ENCODE measurements at places on chromosomes 2 and 18.

- no peak for DNase-seq
Measured at GRCh38 chr2:11681722-11682589, 12.0 kb upstream of the NTSR2 start.

- no peak for DNase-seq
Measured at GRCh38 chr2:90069290-90069894, 1377.9 kb downstream of the RPIA start.

DNA sequence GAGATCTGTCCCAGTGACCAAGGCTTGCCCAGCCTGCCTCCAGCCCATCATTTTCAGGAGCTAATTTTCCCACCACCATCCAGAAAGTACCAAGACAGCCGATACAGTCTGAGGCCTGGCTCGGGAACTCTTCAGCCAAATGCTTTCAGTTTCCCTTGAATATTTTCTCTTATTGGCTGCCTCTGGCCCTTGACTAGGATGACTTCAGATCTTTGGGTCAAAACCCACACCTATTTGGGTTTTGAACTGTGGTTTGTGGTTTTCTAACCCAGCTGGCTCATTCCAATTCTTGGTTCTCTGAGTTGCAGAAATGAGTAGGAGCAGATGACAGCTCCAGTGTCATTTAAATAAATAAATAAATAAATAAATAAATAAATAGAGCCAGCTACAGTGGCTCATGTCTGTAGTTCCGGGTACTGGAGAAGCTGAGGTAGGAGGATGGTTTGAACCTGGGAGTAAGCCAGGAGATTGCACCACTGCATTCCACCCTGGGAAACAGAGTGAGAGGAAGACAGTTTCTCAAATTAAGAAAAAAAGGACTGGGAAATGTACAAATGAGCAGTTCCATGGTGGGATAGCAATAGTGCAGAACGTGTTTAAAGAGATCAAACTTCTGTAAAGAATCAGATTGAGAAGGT, 465.0 kb upstream of the SOX11 start:
- DNase-seq, result no peak

- no peak for DNase-seq
Measured at GRCh38 chr18:8556424-8556823, 52.8 kb upstream of the RAB12 start.

GRCh38 chr2:230640540-230641011, 72.1 kb upstream of the CAB39 start:
- DNase-seq, result no peak

- no peak for DNase-seq
Measured at GRCh38 chr18:35110554-35111485, 69.6 kb downstream of the MAPRE2 start.

- DNase-seq, result no peak
Measured at GRCh38 chr18:58732471-58732870, 61.2 kb downstream of the MALT1 start.

- no peak for DNase-seq
Measured at GRCh38 chr2:234816491-234816890, 135.3 kb upstream of the SH3BP4 start.

DNA sequence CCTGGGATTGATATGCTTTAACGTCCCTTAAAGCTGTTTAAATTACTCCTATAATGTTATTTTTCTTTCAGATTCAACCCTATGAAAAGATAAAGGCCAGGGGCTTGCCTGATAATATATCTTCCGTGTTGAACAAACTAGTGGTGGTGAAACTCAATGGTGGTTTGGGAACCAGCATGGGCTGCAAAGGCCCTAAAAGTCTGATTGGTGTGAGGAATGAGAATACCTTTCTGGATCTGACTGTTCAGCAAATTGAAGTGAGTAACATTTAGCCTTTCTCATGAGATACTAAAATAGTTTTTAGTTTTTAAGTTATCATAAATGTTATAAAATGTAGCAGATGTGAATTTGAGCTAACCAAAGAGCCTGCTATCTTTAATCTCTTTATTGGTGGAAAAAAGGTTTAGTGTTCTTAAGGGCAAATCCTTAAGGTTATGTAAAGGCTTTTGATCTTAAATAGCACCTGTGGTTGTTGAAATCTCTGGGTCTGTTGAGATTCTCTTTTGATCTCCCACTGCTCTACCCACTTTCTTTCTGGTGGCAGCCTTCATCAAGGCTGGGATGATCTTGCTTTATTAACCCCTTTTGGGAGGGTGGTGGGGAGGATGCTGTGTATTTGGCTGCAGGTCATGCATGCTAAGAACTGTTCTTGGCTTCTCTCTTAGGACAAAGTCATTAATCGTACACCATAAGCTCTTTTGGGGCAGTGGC, 40.9 kb downstream of the UGP2 start:
- no peak for DNase-seq

DNA sequence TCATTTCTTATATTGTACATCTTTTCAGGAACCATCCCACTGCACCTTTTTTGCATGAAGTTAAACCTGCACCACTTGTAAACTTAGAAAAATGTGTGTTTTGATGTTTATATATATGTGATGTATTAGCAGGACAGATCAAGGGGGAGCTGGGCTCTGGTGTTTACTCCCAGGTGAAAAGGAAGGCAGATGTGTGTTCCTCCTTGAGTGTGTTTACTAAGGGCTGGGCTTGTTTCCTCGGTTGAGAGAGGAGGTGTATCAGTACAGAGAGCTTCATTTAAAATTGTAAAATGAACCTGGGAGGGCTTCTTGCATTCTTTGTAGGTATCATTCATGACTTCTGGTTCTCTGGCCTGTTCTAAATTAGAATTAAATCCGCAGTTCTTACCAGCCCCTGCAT, 14.8 kb downstream of the LPIN1 start:
- DNase-seq, result no peak

GRCh38 chr2:198137733-198138132, 333.3 kb downstream of the PLCL1 start:
- no peak for DNase-seq

- DNase-seq, result no peak
Measured at GRCh38 chr18:78984941-78985784, 5.5 kb downstream of the SALL3 start.

DNA sequence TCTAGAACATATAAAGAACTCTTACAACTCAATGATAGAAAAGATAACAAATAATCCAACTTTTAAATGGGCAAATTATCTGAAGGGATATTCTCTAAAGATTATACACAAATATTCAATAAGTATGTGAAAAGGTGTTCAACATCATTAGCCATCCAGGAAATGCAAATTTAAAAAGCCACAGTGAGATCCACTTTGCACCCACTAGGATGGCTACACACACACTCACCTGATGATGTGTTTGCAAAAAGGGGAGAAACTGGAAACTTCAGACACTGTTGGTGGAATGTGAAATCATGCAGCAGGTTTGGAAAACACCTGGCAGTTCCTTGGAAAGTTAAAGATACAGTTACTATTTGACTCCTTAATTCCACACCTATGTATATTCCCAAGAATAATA, 87.2 kb upstream of the GYPC start:
- no peak for DNase-seq

DNA sequence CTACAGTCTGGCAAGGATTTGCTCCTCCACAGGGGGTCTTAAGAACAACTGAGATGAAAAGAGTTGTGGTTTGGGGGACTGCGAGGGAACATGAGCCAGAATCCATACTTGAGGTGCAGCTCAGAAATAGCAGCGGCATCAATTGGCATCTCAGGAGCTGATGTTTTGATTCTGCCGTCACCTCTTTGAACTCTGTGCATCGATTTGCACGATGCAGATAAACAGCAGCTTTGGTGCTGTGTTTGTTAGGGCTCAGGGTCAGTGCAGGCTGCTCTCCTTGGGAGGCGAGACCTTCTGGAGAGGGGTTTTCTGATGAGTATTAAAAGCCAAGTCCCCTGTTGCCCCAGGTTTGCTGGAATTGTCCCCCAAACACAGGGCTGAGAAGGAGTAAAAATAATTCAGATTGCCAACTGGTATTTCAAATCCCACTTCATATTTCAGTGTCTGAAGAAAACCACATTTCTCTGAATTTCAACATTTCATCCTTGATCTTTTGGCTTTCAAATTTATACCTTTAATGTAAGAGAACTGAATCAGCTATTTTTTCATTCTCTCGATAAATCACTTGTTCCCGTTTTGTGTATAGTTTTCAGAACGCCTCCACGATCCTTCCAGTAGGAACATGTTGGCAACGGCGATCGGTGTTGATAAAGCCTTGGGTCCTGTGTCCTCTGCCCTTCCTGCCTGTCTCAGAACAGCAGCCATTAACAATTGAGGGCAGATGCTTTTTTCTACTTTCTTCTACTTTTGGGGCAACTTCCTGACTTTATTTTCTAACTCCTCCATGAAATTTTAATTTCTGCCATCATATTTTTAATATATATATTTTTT, 65.0 kb downstream of the RAB31 start:
- no peak for DNase-seq

GRCh38 chr18:1425679-1426078, 521.0 kb downstream of the ADCYAP1 start:
- no peak for DNase-seq

- no peak for DNase-seq
Measured at GRCh38 chr18:45836242-45837205, 11.0 kb downstream of the SIGLEC15 start.

DNA sequence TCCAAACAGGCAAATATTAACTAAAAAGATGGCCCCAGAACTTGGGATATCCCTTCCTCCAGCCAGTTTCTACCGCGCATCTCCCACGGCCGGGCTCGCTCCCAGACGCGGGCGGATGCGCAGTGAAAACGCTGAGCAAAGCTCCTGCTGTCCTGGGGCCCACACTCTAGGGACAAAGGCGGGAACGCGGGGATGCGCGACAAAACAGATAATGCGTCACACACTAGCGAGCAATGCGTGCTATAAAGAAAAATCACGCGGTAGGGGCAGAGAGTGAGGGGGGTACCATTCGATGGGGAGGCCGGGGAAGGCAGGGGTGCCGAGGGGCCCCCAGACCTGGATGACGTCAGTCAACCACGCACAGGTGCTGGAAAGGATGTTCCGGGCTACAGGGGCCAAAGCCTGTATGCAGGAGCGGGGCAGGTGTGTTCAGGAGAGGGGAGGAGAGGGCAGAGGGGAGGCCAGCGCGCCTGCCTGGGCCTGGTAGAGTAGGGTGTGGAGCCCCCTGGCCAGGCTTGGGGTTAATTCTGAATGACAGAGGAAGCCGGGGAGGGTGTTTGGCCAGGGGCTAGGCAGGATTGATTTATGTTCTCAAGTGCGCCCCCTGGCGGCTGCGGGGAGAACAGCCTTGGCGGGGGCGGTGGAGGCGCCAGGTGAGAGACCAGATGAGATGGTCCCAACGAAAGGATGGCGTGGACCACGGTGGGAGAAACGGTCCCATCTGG, 14.9 kb upstream of the ITM2C start:
- no peak for DNase-seq

DNA sequence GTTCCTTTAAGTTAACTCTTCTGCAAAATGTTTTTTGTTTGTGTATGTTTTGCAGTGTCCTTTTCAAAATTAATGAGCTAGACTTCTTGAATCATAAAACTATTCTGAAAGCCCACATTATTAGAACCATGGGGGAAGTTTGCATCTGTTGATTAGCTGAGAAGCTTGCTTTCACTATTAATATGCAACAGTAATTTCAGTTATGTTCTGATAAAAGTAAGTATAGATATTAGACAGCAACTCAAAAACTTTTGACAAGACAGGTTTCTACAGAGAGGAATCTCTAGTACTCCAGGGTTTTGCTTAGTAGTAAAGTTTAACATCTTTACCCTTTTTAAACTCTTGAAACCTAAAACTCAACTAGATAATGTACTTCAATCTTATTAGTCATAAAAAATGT, 147.8 kb downstream of the UBE2E3 start:
- no peak for DNase-seq

DNA sequence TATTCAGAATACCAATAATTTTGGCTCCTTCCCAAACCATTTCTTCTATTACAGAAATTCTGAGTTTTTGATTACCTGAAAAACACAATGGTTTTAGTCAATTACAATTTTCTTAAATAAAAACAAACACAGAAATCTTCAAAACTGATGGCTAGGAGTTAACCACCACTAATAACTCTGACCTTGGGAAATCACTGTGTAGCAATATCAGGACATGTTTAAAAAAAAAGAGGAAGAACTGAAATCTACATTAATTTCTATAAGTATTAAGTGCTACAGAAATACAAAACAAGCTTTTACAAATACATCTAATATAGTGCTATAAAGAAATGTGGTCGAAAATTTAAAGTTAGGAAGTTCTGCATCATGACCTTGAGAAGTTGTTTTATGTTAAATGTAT, 14.9 kb downstream of the L3MBTL4 start:
- DNase-seq, result no peak

DNA sequence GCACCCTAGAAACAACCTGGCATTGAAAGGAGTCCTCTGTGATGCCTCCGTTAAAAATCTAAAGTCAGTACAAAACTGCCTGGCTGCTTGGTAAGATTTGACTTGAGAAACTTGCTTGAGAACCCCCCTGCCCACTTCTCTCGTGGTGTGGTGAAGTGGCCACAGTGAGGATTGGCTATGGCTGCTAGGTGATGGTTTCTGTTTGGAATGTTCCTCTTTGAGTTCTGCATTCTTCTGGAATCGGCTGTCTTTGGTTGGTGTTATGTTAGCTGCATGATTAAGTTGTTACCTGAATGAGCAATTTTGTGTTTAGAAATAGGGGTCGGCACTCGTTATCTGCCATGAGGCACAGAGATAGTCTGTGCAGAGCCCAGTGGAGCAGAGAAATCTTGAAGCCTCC, 21.7 kb upstream of the SAG start:
- no peak for DNase-seq

GRCh38 chr2:230328155-230328458, 1.1 kb downstream of the SP140L start:
- DNase-seq, result no peak

DNA sequence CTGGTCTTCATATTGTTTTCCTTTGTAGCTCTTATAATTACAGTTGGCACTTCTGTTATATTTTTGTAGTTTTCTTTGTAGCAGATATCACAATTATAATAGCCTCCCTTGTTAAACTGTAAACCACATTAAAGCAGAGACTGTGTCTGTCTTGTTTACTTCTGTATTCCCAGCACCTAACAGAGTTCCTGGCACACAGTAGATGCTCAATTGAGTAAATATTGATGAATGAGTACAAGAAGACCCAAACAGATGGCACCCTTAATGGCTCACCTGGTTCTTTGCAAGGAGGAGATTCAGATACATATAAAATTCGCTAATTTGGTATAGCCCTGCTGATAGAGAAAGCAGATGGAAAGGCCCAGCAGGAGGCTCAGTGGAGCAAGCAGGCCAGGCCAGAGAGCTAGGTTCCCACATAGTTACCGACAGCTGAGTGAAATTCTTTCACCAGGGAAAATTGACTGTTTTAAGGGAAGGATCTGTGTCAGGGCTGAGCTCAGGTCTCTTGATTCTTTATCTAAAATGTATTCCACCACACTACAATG, 120.1 kb downstream of the NUP35 start:
- no peak for DNase-seq

DNA sequence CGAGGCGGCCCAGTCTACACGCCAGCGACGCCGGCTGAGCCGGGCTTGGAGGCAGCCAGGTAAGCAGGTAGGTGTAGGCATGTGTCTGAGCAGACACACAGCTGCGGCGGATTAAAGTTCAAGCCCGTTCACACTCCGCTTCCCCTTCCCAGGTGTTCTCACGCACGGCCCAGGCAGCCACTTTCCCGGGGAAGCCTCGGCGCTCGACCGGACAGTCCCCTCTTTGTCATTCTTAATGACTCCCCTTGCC, 367 bp downstream of the TGFA start:
- no peak for DNase-seq

GRCh38 chr2:155298001-155298400, 599.5 kb downstream of the KCNJ3 start:
- DNase-seq, result no peak

GRCh38 chr2:219508971-219509779, 5.1 kb upstream of the ASIC4 start:
- DNase-seq, result no peak

GRCh38 chr18:49185623-49186022, 234.9 kb upstream of the SMAD7 start:
- no peak for DNase-seq

Measured in NCI-H1436 treated with DMSO at 0.1 percent for 48 hours (cell line).